Osteocyte (in vitro differentiated cells): ENCODE measurements at places on chromosomes 3 and 15. TPM values are rescaled to one million over a fixed set of nuclear protein-coding genes. Genes with fewer than 3 reads are reported as not detected.
A peak's percentile ranks its signal among the peaks of the same experiment; 100 is the strongest.

- DNase-seq = no peak
Observed at GRCh38 chr3:126963261-126964190, 19.4 kb upstream of the PLXNA1 start.

GRCh38 chr3:125042725-125043406 is 12.9 kb downstream of the HEG1 start:
- DNase-seq = no peak

- DNase-seq = no peak
Observed at GRCh38 chr3:30169487-30169886, 436.9 kb upstream of the TGFBR2 start.

GRCh38 chr15:63560741-63561448 is 36.3 kb upstream of the FBXL22 start:
- no peak for DNase-seq

- no peak for DNase-seq
Observed at GRCh38 chr15:71079208-71080044, 35.8 kb upstream of the THSD4 start.

DNA sequence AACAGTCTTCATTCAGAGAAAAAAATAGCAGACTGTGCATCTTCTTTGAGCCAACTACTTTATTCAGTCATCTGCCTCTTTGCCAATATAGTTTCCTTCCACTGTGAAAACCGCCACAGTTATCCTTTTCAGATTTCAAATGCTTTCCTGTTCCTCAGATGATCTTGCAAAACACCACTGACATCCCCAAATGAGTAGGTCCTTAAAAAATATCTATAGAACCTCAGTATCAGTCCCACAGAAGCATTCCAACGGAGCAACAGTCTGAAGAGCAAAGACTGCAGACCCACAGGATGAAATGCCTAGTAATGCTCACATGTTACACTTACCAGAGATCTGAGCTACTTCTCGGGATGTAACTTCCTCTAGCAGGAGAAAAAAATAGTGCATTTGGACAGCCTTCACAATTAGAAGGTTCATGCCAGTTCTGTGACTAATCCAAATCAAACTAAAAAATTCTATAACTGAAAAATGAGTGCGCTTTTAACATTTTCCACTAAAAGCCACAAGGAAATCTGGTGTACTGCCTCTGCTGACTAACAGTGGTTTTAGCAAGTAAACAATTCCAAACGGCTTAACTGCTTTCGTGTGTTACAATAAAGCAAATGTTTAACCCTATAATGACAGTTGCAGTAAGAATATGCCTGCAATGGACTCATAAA is at the start of gene ANKRD28:
ANKRD28 (minus strand) TSS at position 338 of the 662 bp plus-strand sequence. CDS start 1,458 bp downstream, outside the sequence.
- no peak for DNase-seq

DNA sequence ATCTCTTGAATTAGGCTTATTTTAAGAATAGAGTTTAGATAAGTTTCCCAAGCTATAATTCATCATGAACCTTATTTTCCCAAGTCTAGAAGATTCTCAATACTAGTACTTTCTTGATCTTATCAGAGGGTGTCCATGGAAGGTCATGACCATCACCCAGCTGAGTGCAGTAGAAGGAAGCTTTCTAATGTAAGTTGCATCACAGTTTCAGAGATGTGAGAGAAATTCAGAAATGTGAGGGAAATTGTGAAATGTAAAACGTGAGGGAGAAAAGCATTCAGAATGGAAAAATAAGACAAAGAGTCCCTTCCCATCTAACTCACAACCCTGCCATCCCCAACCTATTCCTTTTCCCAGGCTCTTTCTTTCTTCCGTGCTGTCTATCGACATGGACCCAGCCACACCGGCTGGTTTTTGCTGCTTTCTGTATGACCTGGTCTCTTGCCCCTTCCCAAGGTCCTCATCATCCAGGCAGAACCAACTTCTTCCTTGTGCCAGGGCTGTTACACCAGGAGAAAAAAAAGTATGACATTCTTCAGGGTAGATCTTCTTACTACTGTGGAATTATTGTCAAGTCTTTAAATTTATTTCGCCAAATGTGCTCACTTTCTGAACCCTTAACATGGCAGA is 6.7 kb downstream of the CAPN3 start:
- DNase-seq = no peak

DNA sequence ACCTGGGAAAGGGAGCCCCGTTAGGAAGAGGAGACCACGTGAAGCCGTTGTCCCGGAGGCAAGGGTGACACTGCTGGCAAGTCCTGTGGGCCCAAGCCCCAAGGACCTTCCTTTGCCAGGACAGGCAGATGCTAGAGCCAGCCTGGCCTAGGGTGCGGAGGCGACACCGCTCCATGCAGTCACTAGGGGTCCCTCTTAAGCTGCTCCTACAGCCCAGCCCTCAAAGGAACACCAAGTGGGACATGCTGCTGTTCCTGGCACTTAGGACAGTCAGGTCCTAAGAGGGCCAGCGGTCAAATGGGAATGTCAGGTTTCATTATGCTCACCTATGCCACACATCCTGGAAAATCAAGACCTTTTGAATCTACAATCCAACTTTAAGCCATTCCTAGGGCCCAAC is 59.7 kb downstream of the RPN1 start:
- DNase-seq = no peak

GRCh38 chr15:83899670-83900069 is 245.7 kb downstream of the ADAMTSL3 start:
- no peak for DNase-seq

DNA sequence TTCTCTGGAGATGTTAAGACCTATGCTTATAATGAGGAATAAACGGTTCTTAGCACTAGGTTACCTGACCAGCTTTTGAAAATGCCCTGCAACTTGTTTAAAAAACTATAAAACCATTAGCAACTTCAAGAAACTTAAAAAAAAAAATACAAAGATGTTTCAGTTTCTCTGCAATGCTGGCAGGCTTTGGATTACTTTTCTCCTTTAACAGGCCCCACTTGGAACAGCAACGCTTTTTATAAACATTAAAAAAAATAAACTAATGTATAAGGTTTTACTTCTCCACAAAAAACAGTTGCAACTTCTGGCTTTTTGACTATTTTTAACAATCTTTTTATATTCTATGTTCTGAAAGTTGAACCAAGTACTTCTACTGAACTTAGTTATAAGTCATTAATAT is 1006.7 kb downstream of the ROBO1 start:
- DNase-seq = no peak

- DNase-seq = no peak
Observed at GRCh38 chr3:177055605-177056571, 141.4 kb downstream of the TBL1XR1 start.

DNA sequence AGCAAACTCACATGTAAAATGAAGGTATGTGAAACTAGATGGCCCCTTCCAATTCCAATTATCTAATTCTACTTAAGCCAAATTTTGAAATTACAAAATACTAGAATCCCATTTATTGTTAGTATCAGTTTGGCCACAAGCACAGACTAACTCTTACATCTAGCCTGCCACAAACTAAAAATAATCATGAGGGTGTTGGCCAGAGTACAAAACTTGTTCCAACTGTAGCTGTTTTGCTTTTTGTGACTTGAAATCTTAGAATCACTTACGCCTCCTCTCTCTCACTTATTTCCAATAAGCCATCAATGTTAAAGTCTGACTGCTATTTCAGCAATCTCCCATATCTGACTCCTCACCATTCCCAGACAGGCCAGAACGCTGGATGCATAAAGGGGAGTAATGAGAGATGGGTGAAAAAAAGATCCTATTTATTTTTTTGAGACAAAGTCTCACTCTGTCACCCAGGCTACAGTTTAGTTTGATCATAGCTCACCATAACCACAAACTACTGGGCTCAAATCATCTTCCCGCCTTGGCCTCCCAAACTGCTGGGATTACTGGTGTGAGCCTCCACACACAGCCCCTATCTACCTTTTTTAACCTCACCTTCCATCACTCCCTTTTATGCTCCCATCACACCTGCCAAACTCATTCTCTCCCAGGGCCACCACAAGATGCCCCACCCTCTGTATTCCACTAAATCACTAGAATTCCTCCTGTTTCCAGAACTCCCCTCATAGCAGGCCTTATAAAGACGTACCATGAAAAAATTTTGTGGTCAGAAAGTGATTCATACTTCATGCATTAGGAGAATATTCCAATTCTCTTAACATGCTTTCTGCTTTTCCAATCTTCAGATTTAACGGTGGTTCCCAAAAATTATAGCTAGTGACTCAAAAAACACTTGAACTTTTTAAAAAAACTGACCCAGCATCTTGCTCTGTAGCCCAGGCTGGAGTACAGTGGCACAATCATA is 36.5 kb downstream of the ATOSA start:
- no peak for DNase-seq

- DNase-seq = no peak
Observed at GRCh38 chr15:93041159-93041547, 47.9 kb downstream of the RGMA start.

DNA sequence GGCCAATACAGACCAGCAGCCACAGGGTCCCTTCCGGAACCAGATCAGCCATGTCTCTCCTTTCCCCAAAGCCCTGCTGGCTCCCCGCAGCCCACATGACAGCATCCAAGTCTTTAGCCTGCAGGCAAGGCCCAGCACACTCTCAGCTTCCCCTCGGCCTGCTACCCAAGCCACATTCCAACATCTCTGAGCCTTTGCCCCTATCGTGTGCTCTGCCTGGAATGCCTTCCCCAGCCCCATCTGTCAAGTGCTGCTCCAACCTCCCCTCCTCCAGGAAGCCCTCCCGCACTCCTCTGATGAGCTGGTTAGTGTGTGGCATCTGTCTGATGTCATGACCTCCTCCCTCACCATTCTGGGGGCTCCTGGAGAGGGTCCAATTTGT is 8.5 kb downstream of the PLXND1 start:
- no peak for DNase-seq

DNA sequence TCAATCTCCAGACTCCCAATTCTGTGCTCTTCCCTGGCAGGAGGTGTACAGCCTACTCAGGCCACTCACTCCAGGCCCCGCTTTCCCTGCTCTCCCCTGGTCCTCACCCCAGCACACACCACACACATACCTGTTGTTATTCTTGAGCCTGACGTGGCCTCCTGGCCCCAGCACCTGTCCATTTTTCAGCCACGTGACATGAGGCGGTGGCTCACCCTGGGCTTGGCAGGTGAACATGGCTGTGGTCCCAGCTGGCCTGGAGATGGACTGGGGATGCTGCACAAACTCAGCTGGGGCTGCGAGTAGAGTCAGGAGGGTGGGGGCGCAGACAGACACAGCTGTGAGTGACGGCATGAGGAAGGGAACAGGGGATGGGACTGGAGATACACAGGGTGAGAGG is 27.3 kb downstream of the RNU5B-1 start:
- no peak for DNase-seq

DNA sequence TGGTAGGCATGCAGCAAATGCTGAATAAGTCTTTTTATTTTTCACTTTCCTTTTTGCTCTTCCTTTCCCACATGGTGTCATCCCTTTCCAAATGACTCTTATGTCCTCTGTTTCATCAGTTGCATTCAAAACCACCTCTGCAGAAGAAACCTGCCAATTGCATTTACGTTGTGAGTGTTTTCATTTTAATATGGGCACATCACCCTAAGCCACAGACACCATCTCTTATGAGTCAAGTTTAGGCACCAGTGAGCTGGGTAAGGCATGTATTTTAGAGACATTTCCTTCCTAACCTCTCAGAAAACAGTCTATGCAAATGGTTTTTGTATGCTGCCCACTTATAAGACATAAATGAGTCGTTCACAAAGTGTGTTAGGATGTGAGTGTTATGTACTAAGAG is 223.3 kb upstream of the ADAMTS9 start:
- DNase-seq = no peak

GRCh38 chr15:90869601-90870353 is 1.4 kb downstream of the FURIN start:
- peak; percentile 95 for DNase-seq

GRCh38 chr3:151589311-151589710 is 128.4 kb upstream of the IGSF10 start:
- DNase-seq = no peak

DNA sequence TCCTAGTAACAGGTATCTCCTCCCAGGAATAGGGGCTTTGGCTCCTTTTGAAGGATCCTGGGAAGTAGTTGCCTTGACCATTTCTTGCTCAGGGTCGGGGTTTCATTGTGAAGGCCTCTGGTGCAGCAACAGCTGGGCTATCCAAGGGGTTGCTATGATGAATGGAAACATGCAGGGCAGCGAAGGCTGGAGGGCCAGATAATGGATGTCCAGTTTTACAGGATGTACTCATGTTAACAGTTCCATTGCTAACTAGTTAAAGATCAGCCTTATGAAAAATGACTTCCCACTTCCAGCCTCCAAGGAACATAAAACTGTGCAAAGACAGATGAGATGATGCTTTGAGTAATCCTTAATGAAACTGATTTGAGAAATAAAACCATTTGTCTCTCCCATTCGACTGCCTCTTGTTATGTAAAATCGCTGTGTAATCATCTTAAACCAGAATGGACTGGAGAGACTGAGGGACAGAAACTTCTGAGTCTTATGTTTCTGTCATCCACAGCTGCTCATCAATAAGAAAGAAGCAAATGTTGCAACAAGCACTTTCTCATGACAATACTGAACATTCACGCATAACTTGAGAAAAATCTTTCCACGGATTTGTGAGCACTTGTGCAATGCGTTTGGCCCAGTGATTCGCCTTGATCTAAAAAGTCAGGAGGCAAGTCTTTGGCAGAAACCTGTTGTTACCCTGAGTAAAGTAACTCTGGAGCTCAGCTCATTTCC is 473.5 kb upstream of the RGMA start:
- DNase-seq = no peak

DNA sequence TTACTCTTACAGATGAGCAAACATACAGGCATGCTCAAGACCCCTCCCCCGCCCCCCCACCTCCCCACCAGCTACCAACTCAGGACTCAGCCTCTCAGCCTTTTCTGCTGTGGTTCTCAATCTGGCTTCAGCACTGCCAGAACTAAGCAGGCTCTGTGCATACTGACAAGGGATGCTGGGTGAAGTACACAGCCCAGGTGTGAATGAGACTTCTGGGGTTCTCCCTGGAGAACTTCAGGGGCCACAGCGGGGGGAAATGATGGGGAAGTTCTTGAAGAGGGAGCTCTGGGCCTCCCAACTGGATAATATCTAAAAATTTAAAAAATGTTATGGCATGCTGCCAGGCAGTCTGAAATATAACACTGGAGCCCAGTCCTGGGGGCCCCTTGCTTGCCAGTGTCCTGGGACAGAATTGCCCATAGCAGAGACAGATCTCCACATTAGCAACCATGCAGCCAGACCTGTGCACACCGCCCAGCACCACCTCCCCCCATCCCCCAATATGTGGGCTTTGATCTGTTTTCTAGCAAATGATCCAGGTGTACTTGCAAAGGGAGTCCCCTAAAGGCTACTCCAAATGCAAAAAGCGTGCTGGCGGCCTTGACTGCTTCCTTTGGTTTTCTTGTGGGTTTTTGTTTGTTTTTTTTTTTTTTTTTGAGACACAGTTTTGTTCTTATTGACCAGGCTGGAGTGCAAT is 41.4 kb downstream of the PGPEP1L start:
- no peak for DNase-seq

- no peak for DNase-seq
Observed at GRCh38 chr15:56732135-56732885, 999 bp downstream of the ZNF280D start.

GRCh38 chr3:55899887-55900286 is 412.8 kb upstream of the WNT5A start:
- no peak for DNase-seq

The SCAMP5 gene
- total RNA-seq = 23.5 and 24.1 TPM in 2 replicates

The ITGA11 gene
- 1,149 and 1,161 TPM in 2 replicates for total RNA-seq

The DUOXA2 gene
- not detected in 2 replicates for total RNA-seq

The HCLS1 gene
- 0.57 TPM in 1 of 2 replicates, not detected in the other for total RNA-seq

The TLE3 gene
- total RNA-seq = 27.8 and 28.8 TPM in 2 replicates

The SCG5 gene
- 0.52 and 0.54 TPM in 2 replicates for total RNA-seq

The DCBLD2 gene
- 83.2 and 85.5 TPM in 2 replicates for total RNA-seq

The GRIP2 gene
- 0.18 and 0.35 TPM in 2 replicates for total RNA-seq

The CIB2 gene
- 7.6 and 9.6 TPM in 2 replicates for total RNA-seq

The ENTPD3 gene
- total RNA-seq = not detected in 2 replicates
